ENCODE measurements at places on chromosomes 3 and 15. TPM values are rescaled to one million over a fixed set of nuclear protein-coding genes. Genes with fewer than 3 reads are reported as not detected.

DNA sequence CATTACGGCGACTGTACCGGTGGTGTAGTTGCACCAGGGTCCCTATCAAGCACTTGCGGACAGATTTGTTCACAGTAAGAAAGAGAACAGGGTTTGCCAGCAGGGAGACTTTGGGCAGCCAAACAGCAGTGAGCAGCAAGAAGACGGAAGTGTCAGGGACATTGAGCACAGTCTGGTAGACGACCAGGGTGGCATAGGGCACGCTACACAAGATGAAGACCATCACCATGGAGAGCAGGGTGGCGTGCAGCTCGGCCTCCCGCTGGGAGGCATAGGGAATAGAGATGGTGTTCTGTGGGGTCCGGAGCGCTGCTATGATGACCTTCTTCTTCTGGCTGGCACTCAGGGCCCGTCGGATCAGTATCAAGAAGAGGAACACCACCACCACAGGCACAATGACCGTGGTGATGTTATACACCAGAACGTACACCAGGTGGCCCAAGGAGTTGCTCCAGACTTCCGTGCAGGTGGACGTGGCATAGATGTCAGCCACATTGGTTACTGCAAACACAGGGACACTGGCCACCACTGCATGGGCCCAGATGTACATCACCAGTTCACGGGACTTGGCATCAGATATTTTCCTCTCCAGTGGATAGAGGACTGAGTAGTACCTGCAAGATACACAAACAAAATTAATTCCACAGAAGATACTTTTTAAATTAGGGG lies 19.1 kb upstream of the FSIP1 start:
- DNase-seq, result peak; percentile 18

DNA sequence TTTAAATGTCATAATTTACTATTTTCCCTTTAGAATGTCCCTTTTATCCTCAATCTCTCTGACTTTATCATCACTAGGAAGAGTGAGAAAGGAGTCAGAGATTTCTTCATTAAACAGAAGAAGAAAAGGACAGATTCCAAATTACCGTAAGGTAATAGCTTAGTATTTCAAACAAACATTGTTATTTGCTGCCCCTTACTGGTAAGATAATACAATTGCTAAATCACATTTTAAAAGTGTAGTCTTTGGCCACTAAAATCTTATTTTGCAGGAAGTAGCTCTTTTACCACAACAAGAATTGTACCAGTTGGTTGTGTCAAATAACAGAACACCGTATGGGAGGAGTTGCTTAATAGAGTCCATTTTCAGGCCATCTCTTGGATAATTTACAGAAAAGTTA lies 53.7 kb downstream of the CGGBP1 start:
- peak; percentile 13 for DNase-seq

DNA sequence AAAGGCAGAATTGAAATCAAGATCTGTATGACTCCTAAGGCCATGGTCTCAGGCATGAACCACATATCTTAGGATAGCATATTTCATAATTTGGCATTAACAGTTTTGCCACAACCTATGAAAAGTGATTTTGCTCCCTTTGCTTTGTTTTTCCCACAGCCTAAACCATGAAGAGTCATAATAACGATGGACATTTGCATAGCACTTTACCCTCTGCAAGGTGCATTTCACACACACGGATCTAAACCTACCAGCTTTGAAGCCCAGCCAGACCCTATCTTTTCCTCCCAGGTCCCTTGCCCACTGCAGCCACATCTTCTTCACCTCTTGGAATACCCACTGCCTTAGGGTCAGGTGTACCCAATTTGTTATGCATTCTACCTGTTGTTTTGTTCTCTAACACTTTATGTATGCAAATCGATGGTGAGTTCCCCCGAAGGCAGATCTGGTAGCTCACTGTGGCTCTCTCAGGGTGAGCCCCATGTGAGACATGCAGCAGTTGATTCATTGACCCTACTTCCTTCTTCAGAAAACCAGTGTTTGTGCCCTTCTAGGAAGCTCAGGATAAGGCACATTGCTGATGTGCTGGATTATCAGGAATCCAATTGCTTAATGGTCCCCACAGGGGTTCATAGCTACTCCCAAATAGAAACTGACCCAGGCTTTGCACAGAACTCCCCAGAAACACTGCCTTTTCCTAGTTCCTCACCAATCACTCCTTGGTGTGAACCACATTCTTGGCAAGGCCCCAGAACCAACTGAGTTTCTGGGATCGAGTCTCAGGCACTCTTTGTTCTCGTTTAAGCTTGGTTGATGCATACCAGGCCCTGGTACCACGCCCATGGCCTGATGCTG lies 8.7 kb downstream of the ARHGAP31 start:
- peak; percentile 63 for DNase-seq

- no peak for DNase-seq
Measured at GRCh38 chr15:70503798-70504298, 259.5 kb downstream of the UACA start.

DNA sequence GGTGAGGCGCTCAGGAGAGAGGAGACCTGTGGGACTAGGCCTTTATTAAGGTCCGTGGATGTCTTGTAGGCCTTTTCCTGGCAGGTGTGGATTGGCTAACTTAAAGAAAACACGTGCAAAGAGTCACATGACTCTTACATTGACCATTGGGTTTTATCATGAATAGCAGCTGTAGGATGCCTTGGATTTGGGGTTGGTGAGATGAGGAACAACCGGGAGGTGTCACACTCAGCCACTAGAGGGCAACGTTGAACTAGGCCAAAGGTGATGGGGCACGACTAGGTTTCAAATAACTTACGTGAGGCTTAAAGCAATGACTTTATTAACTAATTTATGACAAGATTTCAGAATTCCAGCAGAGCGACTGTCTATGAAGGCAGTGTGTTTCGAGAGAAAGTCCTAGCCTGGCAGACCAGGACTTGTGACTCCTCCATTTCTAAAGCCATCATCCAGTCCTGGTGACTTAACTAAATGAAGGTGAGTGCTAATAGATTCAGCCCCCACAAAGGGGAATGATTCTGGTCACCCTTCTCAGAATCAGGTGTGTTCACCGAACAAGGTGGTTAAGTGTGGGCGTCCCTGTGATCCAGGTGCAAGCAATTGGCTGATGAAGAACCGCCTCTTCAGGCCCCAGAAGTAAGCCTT lies 345.6 kb downstream of the MCTP2 start:
- peak; percentile 5 for DNase-seq

DNA sequence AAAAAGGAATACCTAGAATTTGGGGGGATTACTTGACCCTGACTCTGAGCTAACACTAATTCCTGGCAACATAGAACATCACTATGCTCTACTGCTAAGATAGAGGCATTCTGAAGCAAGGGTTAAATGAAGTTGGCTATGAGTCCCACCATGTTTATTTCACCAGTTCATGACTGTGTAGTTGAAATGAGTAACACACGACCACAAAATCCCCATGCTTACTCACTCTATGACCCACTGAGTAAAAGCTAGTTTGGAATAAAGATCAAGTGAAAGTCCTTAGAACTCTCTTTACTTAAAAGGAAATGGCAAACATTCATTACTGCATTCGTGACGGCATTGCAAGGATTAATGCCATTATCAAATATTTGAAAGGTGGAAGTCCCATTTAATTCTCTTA lies 47.4 kb downstream of the MRPL46 start:
- DNase-seq, result peak; percentile 48

- DNase-seq, result no peak
Measured at GRCh38 chr3:155895379-155895900, 25.0 kb downstream of the GMPS start.

The P3H2 gene
- total RNA-seq, result 95.5 TPM

DNA sequence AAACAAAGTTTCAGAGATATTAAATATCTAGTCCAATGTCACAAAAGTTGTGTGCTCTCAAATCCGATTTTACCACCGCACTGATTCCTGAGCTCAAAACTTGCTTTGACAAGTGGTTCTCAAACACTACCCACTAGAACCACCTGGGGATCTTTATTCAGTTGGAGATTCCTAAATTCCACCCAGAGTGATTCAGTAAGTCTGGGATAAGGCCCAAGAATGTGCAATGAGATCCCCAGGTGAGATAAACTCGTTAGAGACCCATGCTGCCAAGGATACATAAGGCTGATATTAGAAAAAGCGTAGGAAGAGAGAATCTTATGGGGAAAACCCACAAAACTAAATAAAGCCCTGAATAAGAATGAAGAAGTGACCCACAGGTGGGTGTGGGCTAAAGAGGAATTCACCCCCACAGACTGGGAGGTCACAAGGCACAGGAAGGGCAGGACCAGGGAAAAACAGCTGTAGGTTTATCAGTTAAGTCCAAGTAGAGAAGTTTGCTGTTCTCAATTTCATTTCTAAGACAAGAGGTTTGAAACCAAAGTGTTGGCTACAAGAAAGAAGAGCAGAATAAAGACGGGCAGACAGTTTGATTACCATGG lies 11.5 kb upstream of the RPS17 start:
- DNase-seq, result peak; percentile 65

DNA sequence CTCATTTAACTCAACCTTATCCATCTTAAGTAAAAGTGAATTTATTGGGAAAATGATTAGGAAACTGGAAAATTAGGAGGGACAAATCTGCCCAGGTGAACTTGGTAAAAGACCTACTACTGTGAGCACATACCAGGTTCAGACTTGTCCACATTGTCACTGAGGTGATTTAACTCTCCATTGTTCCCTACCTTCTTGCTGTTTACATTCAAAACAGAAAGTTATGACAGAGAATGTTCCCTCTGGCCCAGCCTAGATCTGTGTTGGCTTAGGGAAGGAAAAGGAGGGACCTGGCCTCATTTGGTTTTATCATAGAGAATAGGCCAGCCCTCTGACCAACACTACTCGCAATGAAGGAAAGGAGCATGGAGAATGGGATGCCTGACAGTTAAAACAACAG lies 117.6 kb downstream of the SATB1 start:
- no peak for DNase-seq

The UBAP1L gene
- 0.10 TPM for total RNA-seq

DNA sequence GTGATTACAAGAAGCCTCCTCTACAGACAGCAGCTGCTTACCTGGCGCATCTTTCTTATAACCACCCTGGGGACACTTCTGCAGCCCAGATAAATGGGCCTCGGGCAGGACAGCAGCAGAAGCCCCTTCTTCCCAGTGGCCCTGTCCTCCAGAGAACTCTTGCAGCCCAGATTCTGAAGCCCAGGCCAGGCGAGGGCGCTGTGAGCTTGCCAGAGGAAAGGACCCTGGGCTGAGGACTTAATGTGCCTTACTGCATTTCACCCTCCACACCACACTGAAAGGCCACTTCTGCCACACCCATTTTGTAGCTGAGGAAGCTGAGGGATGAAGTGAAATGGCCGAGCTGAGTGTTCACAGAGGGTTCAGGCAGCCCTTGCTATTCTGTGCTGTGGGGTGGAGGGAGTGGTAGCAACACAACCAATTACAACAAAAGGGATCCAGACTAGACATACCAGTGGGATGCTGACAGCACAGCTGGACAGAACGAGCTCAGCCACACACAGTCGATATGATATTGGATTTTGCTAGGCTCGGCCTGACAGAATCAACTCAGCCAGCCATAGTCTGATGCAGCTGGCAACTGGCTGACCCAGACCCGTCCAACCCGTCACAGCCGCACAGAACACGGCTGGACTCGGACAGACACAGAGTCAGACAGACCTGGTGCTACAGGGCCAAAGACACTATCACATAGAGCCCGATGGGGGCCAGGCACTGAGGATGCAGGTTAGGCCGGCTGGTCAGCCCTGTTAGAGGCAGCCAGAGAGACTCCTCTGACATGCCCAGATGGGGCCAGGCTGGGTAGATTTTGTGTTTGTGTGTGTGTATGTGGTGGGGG lies 7.3 kb downstream of the ACOX2 start:
- DNase-seq, result no peak

GRCh38 chr3:17590465-17590864 lies 152.0 kb downstream of the TBC1D5 start:
- no peak for DNase-seq

The CKMT1B gene
- not detected for total RNA-seq

- DNase-seq, result peak; percentile 28
Measured at GRCh38 chr3:131193641-131194238, 167.1 kb downstream of the NEK11 start.

DNA sequence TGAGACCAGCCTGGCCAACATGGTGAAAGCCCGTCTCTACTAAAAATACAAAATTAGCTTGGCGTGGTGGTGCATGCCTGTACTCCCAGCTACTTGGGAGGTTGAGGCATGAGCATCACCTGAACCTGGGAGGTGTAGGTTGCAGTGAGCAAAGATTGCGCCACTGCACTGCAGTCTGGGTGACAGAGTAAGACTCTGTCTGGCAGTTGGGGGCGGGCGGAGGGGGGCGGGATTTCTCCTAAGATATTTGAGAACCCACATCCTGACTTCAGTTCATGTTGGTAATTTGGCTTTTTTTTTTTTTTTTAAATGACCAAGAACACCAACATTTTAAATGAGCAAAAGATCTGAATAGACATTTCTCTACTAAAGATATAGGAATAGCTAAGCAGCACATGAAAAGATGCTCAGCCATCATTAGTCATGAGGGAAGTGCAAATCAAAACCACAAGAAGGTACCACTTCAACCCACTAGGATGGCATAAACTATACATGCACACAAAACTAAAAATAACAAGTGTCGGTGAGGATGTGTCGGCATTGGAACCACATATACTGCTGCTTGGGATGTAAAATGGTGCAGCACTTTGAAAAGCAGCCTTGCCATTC lies 75.6 kb upstream of the LMOD3 start:
- no peak for DNase-seq

GRCh38 chr3:139521816-139522215 lies 17.7 kb downstream of the RBP1 start:
- DNase-seq, result no peak

The GOLGA6L9 gene
- 0.12 TPM for total RNA-seq

DNA sequence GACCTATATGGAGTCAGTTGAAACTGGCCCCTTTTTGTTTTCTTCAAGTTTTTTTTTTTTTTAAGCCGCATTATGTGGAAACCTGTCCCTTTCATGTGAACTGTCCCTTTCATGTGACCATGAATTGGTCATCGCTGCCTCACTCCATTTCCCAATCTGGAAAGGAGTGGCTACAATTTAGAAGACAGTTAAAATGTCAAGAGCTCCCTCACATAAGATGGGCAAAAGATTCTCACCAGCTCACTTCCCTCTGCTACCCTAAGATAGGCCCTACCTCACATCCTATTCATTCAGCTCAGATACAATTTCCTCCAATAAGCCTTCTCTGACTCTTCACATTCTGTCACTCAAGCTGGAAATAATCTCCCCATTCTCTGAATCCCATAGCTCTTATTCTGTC lies 111.3 kb upstream of the BCL6 start:
- no peak for DNase-seq

GRCh38 chr3:161371441-161372320 lies at the start of gene SPTSSB:
Gene SPTSSB, minus strand, starts transcription at chr3:161371517. Its CDS starts 25,194 bp downstream, at chr3:161346323.
- DNase-seq, result peak; percentile 16

The FGF7 gene
- total RNA-seq, result 11.5 TPM

The CACNA2D2 gene
- not detected for total RNA-seq

DNA sequence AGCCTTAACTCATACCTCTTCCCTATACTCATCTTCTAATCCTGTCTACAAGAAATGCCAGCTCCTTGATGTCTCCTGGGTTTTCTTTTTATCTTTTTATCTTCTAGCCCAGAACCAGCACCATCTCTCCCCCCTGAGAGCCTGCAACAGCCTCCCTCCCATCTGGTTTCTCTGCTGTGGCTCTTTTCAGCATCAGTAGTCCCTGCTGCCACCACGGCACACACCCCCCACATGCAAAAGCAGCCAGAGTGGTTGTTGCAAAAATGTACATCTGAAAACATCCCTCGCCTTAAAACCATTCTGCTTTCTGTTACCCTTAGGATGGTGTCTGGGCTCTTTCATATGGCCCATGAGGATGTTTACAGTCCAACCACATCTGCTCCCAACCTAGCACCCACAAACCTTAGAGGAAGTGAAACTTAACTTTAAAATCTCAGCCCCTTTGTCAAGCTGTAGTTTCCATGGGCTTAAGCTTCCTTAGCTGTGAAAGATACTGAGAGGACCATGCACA lies 775 bp downstream of the TTC21A start:
- no peak for DNase-seq

The MST1R gene
- 0.17 TPM for total RNA-seq

Measured in M059J (cell line).